ENCODE measurements at places on chromosomes 6 and 20.
A peak's percentile ranks its signal among the peaks of the same experiment; 100 is the strongest.

DNA sequence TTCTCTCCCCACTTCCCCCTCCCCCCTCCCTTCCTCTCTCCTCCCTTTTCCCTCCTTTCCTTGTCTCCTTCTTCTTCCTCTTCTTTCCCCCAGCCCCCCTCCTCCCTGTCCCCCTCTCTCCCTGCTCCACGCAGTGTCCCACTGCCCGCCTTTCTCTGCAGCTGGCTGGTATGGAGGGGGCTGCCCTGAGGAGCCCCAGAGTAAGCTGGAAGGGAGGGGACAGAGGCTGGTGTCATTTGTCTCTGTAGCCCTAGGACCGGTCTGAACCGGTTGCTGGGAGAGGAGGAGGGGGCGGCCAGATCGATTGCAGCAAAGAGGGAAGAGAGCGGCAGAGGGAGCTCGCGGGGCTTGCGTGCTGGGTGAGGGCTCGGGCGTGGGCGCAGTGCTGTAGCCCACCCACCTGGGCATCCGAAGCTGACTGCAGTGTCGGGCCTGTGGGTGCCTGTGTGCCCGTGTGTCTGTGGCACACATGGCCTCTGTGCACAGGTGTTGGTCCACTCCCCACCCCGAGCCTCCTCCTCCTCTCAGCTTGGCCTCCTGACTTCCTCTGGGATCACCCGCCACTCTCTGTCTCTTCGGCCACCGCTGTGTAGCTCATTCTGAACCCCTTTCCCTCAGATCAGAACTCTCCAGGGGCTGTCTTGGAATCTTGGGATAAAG is 50.6 kb downstream of the SRC start:
- peak; percentile 90 for DNase-seq

DNA sequence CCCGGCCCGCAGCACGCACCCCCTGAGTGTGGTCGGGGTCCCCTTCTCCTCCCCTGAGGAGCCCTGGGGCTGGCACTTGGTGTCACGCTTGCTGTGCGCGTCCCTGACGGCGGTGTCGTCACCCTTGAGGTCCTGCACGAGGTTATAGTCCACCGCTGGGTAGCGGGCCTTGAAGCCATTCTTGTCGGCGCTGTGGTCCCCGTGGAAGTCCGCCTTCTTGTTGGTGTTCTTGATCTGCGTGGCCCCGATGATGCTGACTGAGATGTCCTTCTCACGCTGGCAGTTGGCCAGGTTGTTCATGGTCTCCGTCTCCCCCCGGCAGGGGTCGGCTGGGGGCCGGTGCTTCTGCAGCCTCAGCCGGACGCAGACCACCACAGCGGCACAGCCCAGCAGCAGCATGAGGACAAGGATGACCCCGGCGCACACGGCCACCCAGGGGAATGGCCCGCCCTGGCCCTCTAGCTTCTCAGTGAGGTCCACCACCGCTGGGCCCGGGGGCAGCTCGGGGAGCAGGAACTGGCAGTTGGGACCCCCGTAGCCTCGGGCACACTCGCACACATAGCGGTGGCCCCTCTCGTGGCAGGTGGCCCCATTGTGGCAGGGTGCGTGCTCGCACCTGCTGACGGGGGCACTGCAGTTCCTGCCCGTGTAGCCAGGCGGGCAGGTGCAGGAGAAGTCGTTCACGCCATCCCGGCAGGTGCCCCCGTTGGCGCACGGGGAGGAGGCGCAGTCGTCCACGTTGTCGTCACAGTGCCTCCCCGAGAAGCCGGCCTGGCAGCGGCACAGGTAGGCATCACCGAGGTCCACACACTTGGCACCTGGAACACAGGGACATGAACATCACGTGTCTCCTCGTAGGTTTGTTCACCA is 7.4 kb downstream of the DLL1 start:
- DNase-seq = no peak

- no peak for DNase-seq
Observed at GRCh38 chr6:11475016-11475415, 62.5 kb upstream of the TMEM170B start.

GRCh38 chr6:143684486-143684885 is 6.7 kb downstream of the PHACTR2 start:
- DNase-seq = no peak

- no peak for DNase-seq
Observed at GRCh38 chr20:3820901-3821727, 767 bp downstream of the AP5S1 start.

DNA sequence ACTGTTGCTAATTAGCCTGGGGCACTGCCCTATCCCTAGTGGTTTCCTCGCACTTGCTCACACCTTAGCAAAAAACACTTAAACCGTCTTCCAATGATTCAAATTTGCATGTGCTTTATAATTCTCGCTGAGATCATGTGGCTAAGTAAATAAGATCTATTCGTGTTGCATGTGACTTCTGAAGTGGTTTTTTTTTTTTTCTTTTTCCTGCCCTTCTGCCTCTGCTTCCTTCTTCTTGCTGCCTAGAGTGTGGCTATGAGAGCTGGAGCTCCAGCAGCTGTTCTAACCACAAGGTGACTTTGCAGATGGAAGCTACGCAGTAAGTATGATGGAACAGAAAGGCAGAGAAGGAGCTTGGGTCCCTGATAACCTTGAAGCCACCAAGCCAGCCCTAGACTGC is 36.5 kb downstream of the SULF2 start:
- DNase-seq = no peak

DNA sequence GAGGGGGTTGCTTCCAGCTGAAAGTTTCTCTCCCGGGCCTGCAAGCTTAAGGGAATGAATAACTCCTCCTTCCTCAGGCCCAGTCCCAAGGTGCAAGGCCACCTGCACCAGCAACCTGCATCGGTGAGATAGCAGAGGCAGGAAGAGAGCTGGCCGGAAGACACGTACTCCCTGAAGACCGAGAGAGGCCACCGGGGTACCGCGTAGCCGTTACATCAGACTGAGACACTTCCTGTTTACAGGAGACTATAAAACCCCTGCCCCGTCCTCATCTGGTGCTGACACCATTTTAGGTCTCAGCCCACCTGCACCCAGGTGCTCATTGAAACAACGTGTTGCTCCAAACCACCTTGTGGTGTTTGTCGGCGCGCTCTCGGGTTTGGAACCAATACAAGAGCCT is 60.5 kb upstream of the PRND start:
- no peak for DNase-seq

DNA sequence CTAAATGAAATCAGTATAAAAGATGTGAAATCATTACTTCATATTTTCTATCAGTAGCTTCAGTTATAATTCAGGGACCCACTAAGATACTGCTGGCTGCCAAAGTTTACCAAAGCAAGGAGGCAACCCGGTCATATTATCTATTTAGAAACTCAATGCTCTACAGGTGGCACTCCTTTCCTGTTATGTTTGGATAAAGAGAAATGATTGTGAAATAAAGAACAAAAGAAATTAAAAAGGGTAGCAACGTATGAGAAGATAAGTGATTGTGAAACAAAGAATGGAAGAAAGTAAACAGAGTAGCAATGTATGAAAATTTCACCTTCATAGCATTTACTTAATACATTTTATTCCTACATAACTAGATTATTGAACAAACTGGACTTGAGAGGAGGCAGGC is 45.2 kb downstream of the RSPH3 start:
- DNase-seq = no peak

DNA sequence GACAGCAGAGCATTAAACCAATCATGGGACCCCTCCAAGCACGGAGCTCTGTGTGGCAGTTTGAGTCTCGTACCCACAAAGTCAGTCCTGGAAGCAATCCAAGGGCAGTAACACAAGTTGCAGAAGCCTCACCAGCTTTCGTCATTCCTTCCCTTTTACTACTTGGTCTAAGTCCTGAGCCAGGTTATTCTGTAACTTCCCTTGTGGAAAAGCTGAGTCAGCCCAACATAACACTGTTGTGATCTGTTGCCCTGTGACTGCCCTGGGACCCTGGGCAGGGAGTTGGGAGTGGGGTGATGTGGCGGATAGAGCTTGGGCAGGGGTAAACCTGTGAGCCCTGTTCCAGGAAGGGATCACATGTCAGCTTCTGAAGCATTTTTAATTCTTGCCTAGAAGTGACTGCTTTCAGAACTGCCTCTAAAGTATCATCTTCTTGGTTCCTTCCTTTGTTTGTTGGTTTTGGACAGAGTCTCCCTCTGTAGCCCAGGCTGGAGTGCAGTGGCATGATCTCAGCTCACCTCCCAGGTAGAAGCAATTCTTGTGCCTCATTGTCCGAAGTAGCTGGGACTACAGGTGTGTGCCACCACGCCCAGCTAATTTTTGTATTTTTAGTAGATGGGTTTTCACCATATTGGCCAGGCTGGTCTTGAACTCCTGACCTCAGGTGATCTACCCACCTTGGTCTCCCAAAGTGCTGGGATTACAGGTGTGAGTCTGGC is 183.7 kb upstream of the JAG1 start:
- DNase-seq = no peak

GRCh38 chr20:517221-517620 is 26.4 kb downstream of the CSNK2A1 start:
- DNase-seq = no peak

DNA sequence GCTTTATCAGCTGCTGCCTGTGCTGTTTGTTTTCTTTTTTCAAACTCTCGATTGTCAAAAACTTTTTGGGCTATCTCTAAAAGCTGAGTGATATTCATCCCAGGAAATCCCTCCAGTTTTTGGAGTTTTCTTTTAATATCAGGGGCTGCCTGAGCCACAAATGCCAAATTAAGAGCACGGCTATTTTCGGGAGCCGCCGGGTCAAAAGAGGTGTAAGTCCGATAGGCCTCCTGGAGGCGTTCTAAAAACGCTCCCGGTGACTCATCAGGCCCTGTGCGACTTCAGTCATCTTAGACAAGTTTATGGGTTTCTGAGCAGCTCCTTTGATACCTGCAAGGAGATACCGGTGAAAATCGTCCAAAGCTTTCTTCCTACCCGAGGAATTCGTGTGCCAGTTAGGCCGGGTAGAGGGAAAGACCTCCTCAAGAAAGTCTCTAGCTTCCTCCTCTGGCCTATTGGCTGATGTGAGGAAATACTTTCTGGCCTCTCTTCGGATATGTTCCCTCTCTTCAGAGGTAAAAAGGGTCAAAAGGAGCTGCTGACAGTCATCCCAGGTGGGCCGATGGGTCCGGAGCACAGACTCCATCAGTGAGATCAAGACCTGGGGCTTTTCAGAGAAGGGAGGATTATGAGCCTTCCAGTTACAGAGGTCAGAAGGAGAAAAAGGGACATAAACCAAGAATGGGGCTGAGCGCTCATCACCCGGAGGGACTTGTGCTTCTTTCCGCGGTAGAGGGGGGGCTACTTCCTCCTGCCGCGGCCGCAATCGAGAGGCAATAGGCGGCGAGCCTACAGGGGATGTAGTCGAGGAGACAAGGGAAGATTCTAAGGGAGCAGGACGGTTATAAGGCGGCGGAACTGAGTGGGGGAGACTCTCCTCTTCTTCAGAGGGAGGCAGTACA is 151.1 kb downstream of the TRIM27 start:
- DNase-seq = no peak

- no peak for DNase-seq
Observed at GRCh38 chr20:39810309-39810708, 848.2 kb downstream of the DHX35 start.

DNA sequence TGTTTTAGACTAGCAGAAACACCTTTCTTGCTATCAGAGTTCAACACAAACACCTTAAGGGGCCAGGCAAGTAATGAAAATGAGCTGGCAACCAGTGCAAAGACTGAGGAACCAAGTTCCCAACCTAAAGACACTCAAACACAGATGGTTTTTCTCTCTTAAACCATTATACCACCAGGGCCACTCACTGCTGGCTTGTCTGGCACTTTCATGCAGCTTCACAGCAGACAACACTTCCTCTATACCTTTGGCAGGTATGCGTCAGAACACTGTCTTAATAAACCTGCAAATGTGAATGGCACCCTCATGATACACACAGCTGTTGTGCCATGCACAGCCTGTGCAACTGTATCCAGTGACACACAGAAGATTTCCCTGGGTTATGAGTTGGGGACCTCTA is 41.6 kb downstream of the NFATC2 start:
- DNase-seq = no peak

DNA sequence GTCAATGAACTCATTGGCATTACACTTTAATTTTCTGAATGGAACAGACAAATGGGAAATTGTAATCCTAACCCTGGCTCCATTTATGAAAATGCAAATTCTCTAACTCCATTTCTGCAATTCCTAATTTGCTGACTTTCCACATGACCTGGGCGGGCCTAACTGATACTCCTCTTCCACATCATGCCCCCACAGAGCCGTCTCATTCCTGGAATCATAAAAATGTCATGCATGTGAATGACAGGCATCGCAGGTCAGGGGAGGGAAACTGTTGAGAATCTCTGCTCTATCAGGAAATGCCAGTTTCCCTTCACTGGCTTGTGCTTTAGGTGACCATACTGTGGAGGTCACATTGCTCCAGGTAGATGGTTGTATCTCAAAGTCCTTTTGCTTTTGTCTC is 165.1 kb downstream of the ZNF217 start:
- DNase-seq = no peak

DNA sequence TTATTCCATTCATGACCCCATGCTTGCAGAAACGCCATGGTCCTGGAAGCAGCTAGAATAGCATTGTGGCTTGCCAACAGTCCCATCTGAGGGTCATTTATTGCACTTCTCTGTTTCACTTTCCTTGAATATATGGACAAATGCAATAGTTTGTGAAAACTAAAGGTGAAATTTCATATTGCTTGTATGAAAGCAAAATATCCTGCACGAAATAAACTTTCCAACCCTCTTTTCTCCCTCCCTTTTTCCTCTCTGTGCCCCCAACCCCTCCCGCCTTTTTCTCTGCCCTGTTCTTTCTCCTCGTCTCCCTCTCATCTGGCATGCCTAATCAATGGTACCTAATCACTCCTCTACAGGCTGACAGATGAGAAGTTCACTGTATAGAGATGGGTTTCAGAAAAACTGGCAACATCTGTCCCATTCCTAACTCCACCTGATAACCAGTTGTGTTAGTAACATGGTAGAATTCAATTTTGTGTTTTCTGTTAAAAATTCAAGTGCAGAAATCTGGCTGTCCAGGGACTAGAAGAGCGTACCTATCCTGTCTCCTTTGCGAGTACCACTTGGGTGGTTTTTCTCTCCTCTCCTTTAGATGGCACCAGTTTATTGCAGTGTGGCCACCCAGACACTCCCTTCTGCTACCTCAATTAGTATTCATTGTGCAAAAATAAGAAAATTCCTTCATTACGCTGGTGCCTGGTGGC is 198.6 kb downstream of the FOXA2 start:
- no peak for DNase-seq

DNA sequence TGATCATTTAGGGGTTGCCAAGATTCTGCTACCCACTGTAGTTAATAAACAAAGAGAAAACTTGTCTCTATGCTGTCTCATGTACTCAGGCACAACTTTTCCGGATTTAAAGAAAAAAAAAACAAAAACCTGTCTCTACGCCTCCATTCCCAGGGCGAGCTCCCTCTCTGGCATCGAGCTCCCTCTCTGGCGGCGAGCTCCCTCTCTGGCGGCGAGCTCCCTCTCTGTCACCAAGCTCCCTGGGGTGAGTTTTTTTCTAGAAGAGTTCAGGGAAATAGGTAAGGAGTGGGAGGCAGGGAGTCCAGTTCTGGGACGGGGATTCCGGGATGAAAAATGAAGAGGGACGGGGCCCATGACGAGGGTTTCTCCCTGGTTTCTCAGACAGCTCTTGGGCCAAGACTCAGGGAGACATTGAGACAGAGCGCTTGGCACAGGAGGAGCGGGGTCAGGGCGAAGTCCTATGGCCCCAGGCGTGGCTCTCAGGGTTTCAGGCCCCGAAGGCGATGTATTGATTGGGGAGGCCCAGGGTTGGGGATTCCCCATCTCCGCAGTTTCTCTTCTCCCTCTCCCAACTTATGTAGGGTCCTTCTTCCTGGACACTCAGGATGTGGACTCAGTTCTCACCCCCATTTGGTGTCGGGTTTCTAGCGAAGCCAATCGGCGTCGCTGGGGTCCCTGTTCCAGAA is 16.5 kb upstream of the HLA-A start:
- DNase-seq = no peak

Data from type B pancreatic cell (in vitro differentiated cells).